ENCODE measurements at places on chromosomes 3 and 15.

DNA sequence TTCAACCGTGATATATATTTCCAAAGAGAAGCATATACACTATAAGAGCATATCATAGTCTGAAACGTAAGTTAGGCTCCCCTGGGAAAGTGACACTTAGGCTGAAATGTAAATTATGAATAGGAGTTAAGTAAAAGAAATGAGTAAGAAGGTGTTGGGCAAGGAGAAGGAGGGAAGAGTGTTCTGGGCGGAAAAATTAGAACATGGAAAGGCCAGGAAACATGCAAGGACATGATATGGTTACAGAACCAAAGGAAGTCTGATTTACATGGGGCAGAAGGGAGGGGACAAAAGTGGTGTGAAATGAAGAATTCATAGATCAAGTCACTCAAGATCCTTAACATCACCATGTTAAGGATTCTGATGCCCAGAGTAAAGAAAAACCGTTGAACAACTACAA is 75.2 kb downstream of the SCAPER start:
- DNase-seq, result no peak

- DNase-seq, result peak; percentile 71
Measured at GRCh38 chr15:90071220-90071807, 31.0 kb downstream of the IDH2 start.

GRCh38 chr3:44984335-44984734 is 8.3 kb downstream of the EXOSC7 start:
- no peak for DNase-seq

DNA sequence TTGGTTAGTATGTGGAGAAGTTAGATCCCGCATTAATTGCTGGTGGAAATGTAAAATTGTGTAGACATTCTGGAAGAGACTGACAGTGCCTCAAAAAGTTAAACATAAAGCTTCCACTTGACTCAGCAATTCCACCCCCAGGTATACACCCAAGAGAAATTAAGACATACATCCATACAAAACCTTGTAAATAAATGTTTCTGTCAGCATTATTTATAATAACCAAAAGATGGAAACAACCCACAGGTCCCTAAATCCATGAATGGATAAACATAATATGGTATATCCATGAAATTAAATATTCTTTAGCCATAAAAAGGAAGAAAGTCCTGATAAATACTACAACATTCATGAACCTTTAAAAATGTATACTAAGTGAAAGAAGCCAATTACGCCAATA is 817.4 kb downstream of the NTRK3 start:
- DNase-seq, result no peak

DNA sequence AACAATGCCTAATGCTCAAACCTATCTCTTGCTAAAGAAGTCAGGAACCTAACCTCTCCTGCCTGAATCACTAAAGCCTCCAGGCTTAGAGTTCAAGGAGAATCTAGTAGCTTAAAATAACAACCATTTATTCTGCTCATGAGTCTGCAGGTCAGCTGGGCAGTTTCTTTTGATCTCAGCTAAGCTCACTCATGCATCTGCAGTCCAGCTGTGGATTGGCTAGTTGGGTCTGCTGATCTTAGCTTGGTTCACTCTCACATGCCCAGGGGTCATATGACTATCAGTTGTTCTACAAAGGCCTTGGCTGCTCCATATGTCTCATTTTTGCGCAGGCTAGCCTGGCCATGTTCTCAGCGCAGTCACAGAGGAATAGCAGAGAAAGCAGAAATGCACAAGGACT is 109.2 kb upstream of the STT3B start:
- DNase-seq, result no peak

- no peak for DNase-seq
Measured at GRCh38 chr3:52827441-52827840, 3.0 kb downstream of the ITIH4 start.

DNA sequence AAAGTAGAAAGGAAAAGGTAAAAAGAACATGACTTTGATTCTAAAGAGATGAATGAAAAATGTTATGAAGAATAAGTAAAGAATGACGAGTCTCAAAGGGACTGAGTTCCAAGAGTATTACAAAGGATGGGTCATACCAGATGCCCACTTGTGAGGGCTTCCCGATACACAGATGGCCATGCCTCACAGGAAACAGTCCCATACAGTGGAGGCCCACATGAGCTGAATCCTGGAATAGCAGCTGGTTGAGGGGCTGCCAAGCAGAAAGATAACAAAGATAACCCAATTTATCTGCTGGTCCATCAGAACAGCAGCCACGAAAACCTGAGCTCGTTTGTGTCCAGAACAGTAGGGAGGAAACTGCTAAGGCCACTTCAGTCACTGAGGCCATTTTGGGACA is 3.7 kb downstream of the SSR3 start:
- no peak for DNase-seq

DNA sequence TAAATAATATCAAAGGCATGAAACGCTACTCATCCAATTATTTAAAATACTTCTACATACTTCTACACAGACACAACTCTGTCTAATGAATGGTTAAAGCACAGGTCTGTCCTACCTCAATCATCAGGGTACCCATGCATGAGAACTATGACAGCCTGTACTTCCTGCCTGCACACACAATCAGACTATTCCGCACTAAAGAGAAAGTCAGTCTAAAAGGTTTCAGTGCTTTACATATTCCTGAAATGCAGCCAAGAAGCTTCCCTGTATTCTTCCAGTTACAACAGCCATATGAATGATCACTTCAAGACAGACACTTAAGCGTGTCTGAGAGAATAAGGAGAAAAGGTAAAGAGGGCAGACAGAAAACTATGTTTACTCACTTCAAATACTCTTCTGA is 58.8 kb downstream of the TUBGCP4 start:
- DNase-seq, result no peak

DNA sequence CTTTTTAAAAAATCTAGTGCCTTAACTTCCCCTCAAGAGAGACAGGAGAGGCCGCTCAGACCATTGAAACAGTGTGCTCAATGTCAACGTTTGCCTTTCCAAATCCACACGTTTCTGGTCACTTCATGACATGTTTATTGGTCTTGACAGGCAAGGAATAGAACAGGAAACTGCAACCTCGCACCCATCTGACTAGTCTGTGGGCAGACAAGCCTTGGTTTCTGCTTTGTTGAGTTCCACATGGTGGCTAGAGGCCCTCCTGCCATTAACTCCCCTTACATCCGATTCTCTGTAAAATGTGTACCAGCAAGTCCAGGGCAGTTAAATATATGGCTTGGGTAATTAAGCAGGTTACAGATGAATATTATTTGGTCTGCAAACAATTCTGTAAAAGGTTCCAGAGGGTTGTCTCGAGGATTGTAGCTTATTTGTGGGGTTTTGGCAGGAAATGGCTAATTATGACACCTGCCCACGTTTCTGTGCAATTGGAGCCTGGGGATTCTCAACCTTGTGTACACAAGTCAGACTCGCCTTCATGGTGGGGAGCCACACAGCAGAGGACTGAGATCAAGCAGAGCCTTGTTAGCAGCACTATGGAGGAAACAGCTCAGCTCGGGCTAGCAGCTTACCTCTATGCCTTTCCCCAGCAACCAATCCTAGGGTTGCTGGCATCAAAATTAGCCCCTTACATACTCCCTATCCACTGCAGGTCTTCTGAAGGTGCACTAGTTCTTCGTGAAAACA is 317.5 kb upstream of the IGF1R start:
- DNase-seq, result no peak

- no peak for DNase-seq
Measured at GRCh38 chr3:194346621-194347020, 4.5 kb downstream of the CPN2 start.

- DNase-seq, result no peak
Measured at GRCh38 chr15:60362321-60363086, 35.3 kb downstream of the ANXA2 start.
